ENCODE measurements at places on chromosomes 16 and 17. TPM values are rescaled to one million over a fixed set of nuclear protein-coding genes. Genes with fewer than 3 reads are reported as not detected.

GRCh38 chr16:89081556-89081955, 12.1 kb upstream of the ACSF3 start:
- H3K36me3 ChIP-seq, result no peaks in the 10 kb centered on the region
- no peak overlapping the region for H3K4me3 ChIP-seq

RCVRN gene
- total RNA-seq, result not detected

DNA sequence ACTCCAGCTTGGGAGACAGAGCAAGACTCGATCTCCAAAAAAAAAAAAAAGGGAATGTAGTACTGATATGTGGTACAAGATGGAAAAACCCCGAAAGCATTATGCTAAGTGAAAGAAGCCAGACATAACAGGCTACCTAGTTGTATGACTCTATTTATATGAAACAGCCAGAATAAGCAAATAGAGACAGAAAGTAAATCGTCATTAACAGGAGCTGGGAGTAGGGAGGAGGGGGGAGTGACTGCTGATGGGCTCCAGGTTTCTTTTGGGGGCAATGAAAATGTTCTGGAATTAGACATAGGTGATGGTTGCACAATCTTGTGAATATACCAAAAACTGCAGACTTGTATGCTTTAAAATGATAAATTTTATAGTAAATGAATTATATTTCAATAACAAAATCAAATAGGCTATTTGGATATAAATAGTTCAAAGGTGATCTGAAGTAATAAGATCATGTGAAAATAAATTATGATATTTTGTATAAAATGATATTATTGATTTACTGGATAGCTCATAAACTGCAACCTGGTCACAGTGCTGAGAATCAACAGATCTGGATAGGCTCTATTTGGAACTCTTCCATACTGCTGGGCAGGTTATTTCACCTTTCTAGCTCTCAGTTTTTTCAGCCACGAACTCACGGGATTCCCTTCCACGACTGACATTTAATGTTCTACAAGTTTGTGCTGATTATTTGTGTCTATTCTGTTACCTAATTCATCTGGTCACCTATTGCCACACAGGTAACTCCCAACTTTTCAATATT, 27.1 kb downstream of the ZNF652 start:
- DNase-seq, result no peak
- no peak overlapping the region for H3K27ac ChIP-seq
- no peaks in the 10 kb centered on the region for H3K27me3 ChIP-seq
- H3K4me1 ChIP-seq, result peaks cover 5% of the 10 kb centered on the region

MT1G gene
- 33.6 TPM for total RNA-seq

PABPN1L gene
- total RNA-seq, result not detected

DNA sequence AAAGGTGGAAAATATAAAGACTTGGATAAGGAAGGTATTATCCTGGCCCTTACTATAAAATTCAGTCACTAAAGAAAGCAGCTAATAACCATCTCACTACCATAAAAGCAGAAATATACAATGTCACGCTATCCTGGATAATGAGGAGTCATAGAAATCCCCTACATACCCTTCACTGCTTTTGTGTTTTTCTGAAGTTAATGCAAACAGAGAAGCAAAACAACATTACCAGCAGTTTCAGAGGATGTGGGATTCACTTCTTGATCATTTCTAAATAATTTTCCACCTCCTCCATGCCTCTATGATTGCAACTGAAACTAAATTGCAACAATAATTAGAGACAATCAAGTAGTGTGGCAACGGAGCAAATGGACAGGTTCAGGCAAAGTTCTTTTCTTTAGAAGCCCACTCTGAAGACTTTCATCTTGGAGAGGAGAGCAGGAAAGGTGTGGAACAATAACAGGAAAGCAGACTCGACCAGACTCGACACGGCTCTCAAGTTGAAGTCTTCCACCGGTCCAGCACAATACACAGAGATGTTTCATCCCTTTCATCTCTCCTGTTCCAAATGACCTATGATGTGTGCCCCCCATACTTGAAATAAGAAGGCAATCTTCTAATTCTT, 10.2 kb downstream of the CYTH1 start:
- no peaks in the 10 kb centered on the region for H3K36me3 ChIP-seq
- no peak overlapping the region for H3K4me3 ChIP-seq
- no peaks in the 10 kb centered on the region for H3K27me3 ChIP-seq
- H3K4me1 ChIP-seq, result no peaks in the 10 kb centered on the region
- DNase-seq, result no peak

ACSF3 gene
- total RNA-seq, result 33.2 TPM

GRCh38 chr17:75589919-75590303, 2.3 kb downstream of the MYO15B start:
- H3K27ac ChIP-seq, result no peak overlapping the region
- no peaks in the 10 kb centered on the region for H3K27me3 ChIP-seq
- peak overlapping the region; percentile 56 for H3K4me3 ChIP-seq
- H3K36me3 ChIP-seq, result no peaks in the 10 kb centered on the region

AIPL1 gene
- not detected for total RNA-seq

TMEM186 gene
- 11.0 TPM for total RNA-seq

Measured in kidney (tissue), 22 donors.